Activated CD4-positive, alpha-beta memory T cell treated with anti-CD3 and anti-CD28 coated beads, Interleukin-2, amount 10 ng/mL, durations not matched to agents 7 days and 5 days (primary cell): ENCODE measurements at places on chromosomes 7 and 10. TPM values are rescaled to one million over a fixed set of nuclear protein-coding genes. Genes with fewer than 3 reads are reported as not detected.

The TRPV6 gene
- total RNA-seq: not detected

The SPDYE9 gene
- not detected for total RNA-seq

The UMAD1 gene
- total RNA-seq: 16.7 TPM

The CFAP70 gene
- 0.28 TPM for total RNA-seq

The STOX1 gene
- 0.60 TPM for total RNA-seq

The NCF1 gene
- total RNA-seq: 1.5 TPM

The ABCC2 gene
- total RNA-seq: 0.73 TPM

The ENO4 gene
- total RNA-seq: not detected

The JAKMIP3 gene
- total RNA-seq: 0.90 TPM
